ENCODE measurements at places on chromosomes 16 and 17. TPM values are rescaled to one million over a fixed set of nuclear protein-coding genes. Genes with fewer than 3 reads are reported as not detected.

GRCh38 chr17:10144982-10145381, 53.4 kb downstream of the GAS7 start:
- H3K4me1 ChIP-seq, result no peaks in the 10 kb centered on the region
- DNase-seq, result no peak
- H3K4me3 ChIP-seq, result no peak overlapping the region
- H3K27ac ChIP-seq, result no peak overlapping the region
- H3K36me3 ChIP-seq, result no peaks in the 10 kb centered on the region

DNA sequence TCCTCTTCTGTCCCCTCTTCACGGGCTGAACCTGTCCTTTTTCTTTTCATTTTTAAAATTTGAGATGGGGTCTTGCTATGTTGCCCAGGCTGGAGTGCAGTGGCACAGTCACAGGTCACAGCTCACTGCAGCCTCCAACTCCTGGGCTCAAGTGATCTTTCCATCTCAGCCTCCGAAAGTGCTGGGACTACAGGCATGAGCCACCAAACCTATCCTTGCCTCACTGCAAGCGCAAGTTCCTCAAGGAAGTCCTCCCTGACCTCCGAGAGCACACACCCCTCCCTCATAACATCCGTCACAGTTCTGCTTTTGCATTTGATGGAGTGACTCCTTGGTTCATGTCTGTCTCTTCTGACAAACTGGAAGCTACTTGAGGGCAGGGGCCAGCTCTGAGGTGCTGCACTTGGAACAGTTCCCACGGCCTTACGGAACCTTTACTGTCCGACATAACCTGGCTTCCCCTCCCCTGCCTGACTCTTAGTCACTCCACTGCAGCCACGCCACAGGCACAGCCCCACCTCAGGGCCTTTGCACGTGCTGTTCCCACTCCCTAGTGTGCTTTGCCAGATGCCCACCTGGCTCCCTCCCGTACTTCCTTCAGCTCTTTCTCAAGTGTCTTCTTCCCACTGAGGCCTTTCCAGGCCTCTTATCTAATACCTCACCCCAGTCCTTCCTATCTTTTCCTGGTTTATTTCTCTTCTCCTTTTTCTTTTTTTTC, 4.4 kb downstream of the TBX6 start:
- H3K27ac ChIP-seq, result no peak overlapping the region
- H3K36me3 ChIP-seq, result peaks cover 30% of the 10 kb centered on the region
- H3K4me1 ChIP-seq, result no peaks in the 10 kb centered on the region
- H3K27me3 ChIP-seq, result no peaks in the 10 kb centered on the region

DNA sequence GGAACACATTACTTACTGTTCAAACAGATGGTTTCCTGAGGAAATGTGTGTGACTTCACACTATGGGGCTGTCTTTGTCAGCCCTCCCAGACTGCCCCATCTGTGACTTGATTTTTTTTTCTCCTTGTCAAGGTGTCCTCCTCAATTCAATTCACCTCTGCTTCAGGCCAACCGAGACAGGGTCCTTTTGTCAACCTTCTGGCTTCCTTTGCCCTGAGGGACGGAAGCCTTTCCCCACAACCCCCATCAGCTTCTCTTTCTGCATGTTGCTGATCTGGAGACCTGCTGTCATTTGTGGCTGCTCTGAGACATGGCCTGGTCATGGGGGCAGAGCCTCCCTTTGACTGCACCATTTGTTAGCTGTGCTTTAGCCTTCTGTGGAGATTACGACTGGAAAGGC, 21.3 kb upstream of the RGS9 start:
- no peak for DNase-seq
- H3K4me3 ChIP-seq, result no peak overlapping the region
- no peaks in the 10 kb centered on the region for H3K36me3 ChIP-seq
- no peaks in the 10 kb centered on the region for H3K27me3 ChIP-seq

The GDPD3 gene
- total RNA-seq, result 1.5 TPM

The YPEL2 gene
- 3.5 TPM for total RNA-seq

The HNF1B gene
- total RNA-seq, result 0.13 TPM

DNA sequence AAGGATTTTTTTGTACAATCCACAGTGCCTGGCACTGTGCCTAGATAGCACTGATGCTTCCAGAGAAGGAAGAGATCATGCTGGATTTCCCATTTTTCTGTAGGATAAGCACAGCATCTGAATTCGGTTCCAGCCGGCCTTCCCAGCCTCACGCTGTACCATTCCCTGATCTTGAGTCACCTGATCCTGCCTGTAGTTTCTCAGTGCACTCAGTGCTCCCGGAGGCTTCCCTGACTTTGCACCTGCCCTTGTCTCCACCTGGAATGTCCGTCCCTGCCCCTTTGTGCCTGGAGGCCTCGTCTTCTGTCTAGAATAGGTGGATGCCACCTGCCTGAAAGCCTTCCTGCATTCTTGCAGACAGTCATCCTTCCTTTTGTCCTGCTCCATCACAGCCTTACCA, 179.9 kb downstream of the CCDC182 start:
- DNase-seq, result no peak
- H3K36me3 ChIP-seq, result no peaks in the 10 kb centered on the region
- no peaks in the 10 kb centered on the region for H3K27me3 ChIP-seq
- no peaks in the 10 kb centered on the region for H3K4me1 ChIP-seq
- H3K27ac ChIP-seq, result no peak overlapping the region

The NXPH3 gene
- 3.3 TPM for total RNA-seq

DNA sequence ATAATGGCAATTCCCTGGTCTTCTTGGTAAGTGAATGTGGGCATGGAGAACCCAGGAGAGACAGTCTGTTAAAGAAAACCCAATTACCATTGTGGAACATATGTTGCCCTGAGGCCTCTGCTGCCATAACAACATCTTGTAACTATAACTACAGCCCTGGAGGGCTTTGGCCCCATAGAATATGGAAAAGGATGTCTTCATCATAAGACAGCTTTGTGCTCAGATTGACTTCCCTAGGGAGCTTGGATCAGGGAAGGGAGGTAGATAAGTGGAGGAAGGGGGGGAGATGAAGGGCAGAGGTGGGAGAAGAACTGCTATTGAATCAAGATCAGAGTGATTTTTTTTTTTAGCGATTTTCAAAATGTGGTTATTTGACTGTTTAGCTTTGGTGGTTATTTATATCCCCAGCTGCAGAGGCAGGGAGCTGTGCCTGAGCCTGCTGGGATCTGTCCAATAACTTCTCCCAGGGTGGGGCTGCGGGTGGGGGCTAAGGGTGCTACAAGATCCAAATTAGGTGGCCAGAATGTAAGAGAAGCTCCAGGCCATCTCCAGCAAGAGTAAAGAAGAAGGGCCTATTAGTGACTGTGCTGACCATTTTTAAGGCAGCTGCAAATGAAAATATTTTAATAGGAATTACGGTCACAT, 5.3 kb upstream of the KAT7 start:
- H3K36me3 ChIP-seq, result no peaks in the 10 kb centered on the region
- no peaks in the 10 kb centered on the region for H3K27me3 ChIP-seq
- no peak overlapping the region for H3K4me3 ChIP-seq

- no peak for DNase-seq
- H3K4me3 ChIP-seq, result no peak overlapping the region
- peaks cover 4% of the 10 kb centered on the region for H3K36me3 ChIP-seq
- H3K4me1 ChIP-seq, result no peaks in the 10 kb centered on the region
These were observed 95.8 kb downstream of the USP32 start for GRCh38 chr17:60296177-60296576.

GRCh38 chr17:6660805-6661463, 9.4 kb downstream of the C17orf100 start:
- no peaks in the 10 kb centered on the region for H3K36me3 ChIP-seq
- no peak for DNase-seq
- peaks cover 7% of the 10 kb centered on the region for H3K4me1 ChIP-seq
- H3K27me3 ChIP-seq, result no peaks in the 10 kb centered on the region

GRCh38 chr17:42744283-42744805, 496 bp downstream of the EZH1 start:
- peaks cover 13% of the 10 kb centered on the region for H3K27me3 ChIP-seq
- peak overlapping the region; percentile 71 for H3K4me3 ChIP-seq
- peaks cover 6% of the 10 kb centered on the region for H3K4me1 ChIP-seq
- H3K36me3 ChIP-seq, result no peaks in the 10 kb centered on the region

DNA sequence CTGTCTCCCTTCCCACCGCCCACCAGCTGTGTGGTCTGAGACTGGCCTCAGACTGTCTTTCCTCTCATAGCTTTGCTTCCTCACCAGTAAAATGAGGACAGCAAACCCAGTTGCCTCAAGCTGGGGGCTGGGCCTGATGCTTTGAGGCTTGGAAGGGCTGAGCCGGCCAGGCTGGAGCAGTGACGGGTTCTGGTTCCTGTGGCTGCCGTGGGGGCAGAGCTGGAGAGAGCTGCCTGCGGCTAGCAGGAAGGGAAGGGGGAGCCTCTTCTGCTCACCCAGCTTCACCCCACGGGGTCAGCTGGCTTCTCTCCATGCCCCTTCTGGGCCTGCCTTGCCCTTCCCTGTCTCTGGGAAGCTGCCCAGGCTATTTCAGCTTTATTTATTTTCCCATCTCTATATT, 23.7 kb downstream of the LASP1 start:
- H3K4me3 ChIP-seq, result no peak overlapping the region
- no peak overlapping the region for H3K27ac ChIP-seq
- no peak for DNase-seq
- no peaks in the 10 kb centered on the region for H3K27me3 ChIP-seq

- DNase-seq, result no peak
- H3K27ac ChIP-seq, result no peak overlapping the region
- no peaks in the 10 kb centered on the region for H3K27me3 ChIP-seq
- H3K4me3 ChIP-seq, result no peak overlapping the region
- H3K4me1 ChIP-seq, result no peaks in the 10 kb centered on the region
These were observed 12.4 kb downstream of the CDYL2 start for GRCh38 chr16:80792031-80792430.

Measured in H1 (cell line).